ENCODE measurements at places on chromosomes 12 and 14.
A peak's percentile ranks its signal among the peaks of the same experiment; 100 is the strongest.

GRCh38 chr14:53946404-53947093 lies 10.1 kb downstream of the BMP4 start:
- no peak for DNase-seq

GRCh38 chr12:62075870-62076269 lies 184.3 kb upstream of the USP15 start:
- DNase-seq = no peak

- no peak for DNase-seq
Observed at GRCh38 chr14:97331526-97331925, 534.3 kb downstream of the VRK1 start.

DNA sequence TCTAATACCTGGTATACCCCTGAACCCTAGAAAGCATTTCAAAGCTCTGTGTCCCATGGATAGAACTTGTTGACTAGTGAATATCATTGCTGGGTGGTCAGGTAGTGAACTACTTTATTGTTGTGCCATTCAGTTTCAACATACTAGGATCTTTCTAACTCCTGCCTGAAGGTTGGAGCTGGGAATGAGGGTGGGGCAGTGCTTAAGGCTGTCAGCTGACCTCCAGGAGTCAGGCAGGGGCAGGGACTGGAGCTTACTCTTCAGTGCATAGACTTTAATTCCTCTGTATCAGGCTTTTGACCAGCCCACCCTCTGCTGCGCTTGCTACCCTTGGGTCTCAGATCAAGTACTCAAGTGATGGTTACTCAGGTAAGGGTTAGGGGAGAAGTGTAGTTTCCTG lies 102.6 kb upstream of the RFX4 start:
- no peak for DNase-seq

DNA sequence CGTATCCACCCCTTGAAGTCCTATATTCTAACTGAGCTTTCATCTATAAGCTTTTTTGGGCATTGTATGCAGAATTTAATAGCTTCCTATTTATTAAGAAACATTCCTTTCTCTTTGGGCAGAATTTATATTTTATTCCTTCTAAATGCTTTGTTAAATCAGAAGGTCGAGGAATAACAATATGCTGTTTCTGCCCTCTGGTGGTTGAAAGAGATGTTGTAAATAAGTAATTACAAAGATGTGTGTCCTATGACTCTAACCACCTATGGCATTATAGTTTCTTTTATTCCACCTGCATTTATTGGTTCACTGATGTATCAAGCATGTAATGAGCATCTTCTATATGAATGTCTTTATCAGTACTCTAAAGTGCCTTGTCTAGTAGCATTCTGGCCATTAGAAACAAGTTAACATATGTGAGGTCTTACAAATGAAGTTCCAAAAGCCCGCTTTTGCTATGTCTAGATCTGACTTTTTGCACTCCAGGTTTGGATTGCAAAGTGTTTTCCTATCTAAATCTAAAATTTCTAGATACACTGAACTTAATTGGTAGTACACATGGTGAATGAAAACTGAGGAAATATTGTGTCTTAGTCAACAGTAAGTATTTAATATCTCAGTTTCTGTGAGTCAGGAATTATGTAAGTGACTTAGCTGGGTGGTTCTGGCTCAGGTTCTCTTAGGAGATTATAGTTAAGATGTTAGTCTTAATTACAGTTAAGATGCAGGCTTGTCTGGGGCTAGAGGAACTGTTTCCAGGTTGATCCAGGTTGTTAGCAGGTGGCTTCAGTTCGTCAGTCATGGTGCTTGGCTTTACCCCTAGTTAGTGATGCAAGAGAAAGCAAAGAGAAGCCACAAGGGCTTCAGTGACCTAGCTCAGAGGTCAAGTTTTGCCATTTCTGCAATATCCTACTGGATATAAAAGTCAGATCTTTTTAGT lies 57.5 kb downstream of the PLEKHA5 start:
- peak; percentile 47 for DNase-seq

DNA sequence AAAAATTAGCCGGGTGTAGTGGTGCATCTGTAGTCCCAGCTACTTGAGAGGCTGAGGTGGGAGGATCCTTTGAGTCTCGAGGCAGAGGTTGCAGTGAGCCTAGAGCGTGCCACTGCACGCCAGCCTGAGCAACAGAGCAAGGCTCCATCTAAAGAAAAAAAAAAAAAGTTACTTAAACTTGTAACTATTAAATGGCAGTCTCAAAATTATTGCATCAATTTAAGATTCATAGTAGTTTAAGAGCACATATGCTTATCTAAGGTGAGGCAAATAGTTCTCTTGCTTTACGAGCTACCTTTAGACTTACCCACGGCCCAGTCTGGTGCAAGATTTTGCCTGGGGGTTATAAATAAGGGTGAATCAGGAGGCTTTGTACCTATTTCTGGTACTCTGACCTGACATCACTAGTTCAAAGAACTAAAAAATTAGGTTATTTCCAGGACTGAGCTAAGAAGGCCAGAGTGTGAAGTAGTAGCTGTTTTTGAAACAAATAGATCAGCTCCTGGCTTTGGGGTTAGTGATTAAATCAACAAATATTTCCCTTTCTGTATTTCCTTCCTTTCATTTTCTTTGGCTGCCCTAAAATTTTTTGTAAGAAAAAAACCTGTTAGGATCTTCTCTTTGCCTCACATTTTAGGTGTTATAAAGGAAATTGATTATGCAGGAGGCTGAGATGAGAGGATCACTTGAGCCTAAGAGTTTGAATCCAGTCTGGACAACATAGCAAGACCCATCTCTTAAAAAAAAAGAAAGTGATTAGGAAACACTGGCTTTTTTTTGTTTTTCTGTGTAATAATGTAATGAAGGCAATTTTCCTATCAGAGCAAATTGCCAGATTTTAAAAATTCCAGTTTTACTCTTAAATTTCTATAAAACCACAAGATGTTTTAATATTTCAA lies 3.6 kb downstream of the MGAT2 start:
- no peak for DNase-seq

DNA sequence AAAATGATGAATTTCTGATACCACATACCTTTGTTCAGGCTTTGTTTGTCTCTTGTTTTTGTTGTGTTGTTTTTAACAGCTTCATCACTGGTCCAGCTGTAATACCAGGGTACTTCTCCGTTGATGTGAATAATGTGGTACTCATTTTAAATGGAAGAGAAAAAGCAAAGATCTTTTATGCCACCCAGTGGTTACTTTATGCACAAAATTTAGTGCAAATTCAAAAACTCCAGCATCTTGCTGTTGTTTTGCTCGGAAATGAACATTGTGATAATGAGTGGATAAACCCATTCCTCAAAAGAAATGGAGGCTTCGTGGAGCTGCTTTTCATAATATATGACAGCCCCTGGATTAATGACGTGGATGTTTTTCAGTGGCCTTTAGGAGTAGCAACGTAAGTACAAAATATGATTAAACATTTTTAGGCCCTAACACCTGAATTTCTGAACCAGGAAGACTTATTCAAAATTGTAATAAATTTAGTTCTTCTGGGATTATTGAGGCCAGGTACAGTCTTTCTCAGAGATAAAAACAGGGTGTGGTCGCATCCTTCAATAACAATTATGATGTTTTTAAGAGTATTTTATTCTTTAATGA lies 22.4 kb downstream of the RXYLT1 start:
- peak; percentile 38 for DNase-seq

- DNase-seq = no peak
Observed at GRCh38 chr12:48169011-48169410, 11.7 kb upstream of the ASB8 start.

DNA sequence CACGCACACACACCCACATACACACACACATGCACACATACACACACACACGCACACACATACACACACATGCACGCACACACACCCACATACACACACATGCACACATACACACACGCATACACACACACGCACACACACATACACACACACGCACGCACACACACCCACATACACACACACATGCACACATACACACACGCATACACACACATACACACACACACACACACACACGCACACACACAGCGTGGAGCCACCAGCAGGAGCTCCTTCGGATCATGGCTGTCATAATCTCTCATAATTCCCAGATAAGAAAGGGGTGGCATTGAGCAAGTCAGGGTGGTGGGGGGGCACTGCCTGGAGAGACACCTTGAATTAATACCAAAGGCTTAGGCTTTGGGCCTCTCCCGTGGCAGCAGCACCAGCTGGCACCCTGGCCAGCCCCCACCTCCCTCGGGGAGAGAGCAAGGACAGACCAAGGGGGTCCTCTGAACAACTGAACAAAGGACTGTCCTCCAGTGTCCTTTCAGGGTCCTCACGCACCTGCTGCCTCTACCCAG lies 21.9 kb downstream of the ANO2 start:
- DNase-seq = no peak

DNA sequence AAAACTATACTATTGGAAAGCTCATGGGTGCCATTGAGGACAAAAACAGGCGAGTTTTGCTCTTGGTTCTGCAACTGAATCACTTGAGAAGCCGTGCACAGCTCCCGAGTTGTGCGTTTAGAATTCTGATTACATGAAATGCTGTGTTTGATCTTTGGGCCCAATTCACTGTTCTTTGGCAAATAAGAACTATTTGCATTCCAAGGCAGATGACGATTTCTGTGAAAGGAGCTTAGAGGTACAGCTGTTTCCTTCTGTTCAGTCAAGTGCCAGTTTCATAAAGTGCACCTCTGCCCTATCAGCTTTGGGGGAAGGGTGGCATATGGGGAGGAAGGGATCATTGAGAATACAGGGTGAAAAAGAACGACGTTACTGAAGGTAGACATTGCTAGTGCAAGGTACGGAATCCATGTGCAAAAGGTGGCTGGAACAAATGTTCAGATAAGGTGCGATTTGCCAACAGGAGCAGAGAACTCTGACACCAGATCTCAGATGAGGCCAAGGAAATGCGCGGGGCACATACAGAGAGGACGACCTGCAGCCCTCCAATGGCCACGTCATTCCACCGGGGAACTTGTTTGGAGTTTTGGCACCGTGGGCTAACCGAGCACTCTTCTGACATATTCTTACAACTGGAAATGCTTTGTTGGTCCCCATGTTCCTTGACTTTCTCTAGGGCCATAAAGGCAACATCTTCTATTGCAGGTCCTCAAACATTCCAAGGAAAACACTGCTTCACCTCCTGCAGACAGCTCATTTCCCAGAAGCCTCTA lies 30.1 kb downstream of the TCHP start:
- no peak for DNase-seq

DNA sequence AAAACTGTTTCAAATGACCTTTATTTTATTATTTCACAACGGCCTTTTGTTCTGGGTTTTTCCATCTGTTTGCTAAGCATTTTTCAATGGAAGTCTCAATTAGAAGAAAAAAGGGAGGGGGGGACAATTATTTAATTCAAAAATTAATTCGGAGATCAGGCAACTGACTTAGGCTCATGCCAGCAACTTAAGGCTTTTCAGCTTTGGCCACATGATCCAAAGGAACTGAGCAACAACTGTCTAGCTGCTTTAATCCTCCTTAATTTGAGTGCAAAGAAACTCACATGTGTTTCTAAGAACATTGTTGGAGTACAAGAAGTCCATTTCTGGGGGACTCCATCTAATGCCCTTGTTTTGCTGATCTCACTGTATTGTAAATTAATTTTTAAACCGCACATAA lies 188.0 kb downstream of the EXOC5 start:
- DNase-seq = no peak

DNA sequence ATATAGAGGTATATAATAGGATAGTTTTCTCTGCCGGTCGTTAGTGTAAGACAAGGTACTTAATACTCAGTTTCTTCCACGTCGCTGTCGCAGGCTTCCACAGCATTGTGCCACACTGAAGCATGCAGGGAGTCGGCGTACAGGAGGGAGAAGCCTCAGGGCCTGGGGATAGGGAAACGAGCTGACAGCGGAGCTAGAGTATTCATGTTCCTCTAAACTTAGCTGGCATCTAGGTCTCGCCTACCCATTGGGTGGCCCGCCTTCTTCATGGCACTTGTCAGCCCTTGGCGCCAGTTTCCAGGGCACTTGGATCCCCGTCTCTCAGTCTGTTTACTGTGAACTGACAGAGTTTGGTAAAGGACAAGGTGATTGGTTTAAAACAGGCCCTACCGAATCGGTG lies 73.6 kb downstream of the GNS start:
- no peak for DNase-seq

GRCh38 chr14:89425931-89426330 lies 8.9 kb upstream of the FOXN3 start:
- DNase-seq = no peak
